T-cell (primary cell): ENCODE measurements at places on chromosomes 16 and 17. TPM values are rescaled to one million over a fixed set of nuclear protein-coding genes. Genes with fewer than 3 reads are reported as not detected.

CMTM4 gene
- 1.4 TPM for total RNA-seq

EFCAB5 gene
- 0.63 TPM for total RNA-seq

DNA sequence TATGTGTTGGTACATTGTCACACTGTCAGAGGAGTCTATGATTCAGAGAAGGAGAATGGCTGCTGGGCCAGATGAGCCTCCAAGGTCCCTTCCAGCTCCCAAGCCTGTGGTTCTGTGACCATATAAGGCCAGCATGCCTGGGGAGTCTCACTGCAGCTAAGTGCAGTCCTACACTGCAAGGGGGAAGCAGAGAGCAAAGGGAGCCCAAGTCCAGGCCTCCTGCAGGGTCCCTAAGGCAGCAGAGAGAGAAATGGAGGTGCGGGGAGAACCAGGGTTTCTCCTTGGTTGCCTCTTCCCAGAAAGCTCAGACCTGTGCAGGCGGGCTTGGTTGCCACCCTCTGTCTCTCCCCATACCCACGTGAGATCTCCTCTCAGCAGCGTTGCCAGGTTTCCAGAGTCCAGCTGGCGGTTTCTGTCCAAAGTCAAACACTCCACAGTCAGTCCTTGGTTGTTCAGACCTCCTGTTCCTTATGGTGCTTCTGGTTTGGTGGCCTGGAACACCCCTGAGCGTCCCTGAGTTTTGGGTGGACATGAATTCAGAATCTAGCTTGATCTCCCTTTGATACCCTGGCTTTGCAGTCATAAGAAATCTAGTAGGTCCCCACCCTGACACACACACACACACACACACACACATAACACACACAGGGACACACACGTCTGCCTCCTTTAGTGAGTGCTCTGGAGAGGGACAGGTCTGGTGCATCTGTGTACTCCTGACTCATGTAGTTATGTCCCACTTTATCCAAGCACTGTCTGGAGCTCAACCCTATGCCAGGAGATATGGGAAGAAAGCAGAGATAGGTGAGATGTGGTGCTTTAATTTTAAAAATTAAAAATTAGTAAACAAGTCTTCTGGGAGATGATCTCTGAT lies 78.8 kb downstream of the GNAO1 start:
- no peak for DNase-seq
- H3K27ac ChIP-seq, result no peak overlapping the region
- no peak overlapping the region for H3K4me3 ChIP-seq
- H3K4me1 ChIP-seq, result no peaks in the 10 kb centered on the region
- H3K27me3 ChIP-seq, result no peaks in the 10 kb centered on the region

GRCh38 chr16:143456-143855 lies 5.0 kb upstream of the NPRL3 start:
- H3K4me3 ChIP-seq, result no peak overlapping the region
- DNase-seq, result no peak
- H3K27me3 ChIP-seq, result peaks cover 15% of the 10 kb centered on the region
- peaks cover 6% of the 10 kb centered on the region for H3K4me1 ChIP-seq

- H3K4me1 ChIP-seq, result peaks cover 63% of the 10 kb centered on the region
- peaks cover 18% of the 10 kb centered on the region for H3K36me3 ChIP-seq
- H3K27ac ChIP-seq, result no peak overlapping the region
- no peak for DNase-seq
- no peaks in the 10 kb centered on the region for H3K27me3 ChIP-seq
- H3K4me3 ChIP-seq, result no peak overlapping the region
Observed at GRCh38 chr17:58324409-58325288, 3.9 kb downstream of the TSPOAP1 start.

DNA sequence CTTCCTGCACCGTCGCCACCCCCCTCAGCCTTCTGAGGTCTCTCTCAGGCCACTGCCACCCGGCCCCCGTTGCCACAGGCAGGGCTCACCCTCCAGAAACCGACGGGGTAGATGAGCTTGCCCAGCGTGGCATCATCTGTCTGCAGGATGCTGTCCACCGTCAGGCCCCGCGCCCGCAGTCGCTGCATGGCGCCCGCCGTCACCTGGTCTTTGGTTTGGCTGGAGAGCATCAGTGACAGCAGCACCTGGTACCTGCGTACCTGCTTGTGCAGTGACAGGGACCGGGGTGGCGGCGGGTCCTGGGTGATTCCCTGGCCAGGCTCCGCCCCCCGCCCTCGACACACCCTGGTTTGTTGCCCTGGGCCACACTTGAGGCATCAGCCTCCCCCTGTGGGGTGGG lies 3.1 kb downstream of the NTHL1 start:
- DNase-seq, result no peak
- peaks cover 2% of the 10 kb centered on the region for H3K36me3 ChIP-seq
- H3K4me1 ChIP-seq, result peaks cover 30% of the 10 kb centered on the region
- H3K4me3 ChIP-seq, result no peak overlapping the region
- H3K27ac ChIP-seq, result no peak overlapping the region

DNA sequence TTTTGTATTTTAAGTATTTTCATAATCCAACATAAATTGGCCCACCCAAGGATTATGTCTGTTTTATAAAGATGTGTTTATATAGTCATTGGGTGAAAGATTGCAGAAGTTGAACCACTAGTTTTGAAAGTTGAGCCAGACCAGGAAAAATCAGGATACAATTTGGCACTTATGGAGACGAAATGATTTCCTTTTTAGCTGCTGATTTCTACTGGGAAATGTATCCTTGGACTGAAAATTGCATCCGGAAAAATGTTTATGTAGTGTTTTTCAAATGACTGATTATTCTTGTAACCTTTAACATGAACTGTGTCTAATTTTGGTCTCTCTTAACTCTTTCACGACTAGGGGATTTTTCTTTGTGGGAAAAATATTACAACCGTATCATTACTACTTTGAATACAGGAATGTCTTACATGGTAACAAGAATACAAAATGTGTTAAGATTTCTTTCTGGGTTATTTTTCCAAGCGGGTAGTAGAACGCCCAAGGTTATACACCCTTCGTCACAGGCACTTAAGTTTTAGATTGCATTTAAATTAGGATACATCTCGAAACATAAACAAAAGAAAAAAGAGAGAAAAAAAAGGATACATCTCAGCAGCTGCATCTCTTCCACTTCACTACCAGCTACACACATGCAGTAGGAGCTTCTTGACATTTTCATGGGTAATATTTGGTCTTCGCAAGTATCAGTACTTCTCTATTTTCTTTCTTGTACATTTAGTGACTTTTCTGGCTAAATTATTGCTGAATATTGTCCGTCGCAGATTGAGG lies 273.0 kb upstream of the TBX2 start:
- no peak overlapping the region for H3K4me3 ChIP-seq
- no peaks in the 10 kb centered on the region for H3K27me3 ChIP-seq
- H3K4me1 ChIP-seq, result peaks cover 3% of the 10 kb centered on the region

GRCh38 chr17:35074711-35075707 lies 11.5 kb upstream of the RFFL start:
- H3K4me1 ChIP-seq, result peaks cover 37% of the 10 kb centered on the region
- H3K27ac ChIP-seq, result no peak overlapping the region
- H3K27me3 ChIP-seq, result no peaks in the 10 kb centered on the region
